ENCODE measurements at places on chromosomes 1 and 21. TPM values are rescaled to one million over a fixed set of nuclear protein-coding genes. Genes with fewer than 3 reads are reported as not detected.

GRCh38 chr1:107394301-107394700, 253.5 kb downstream of the NTNG1 start:
- no peak overlapping the region for H3K27ac ChIP-seq
- DNase-seq, result no peak
- peaks cover 2% of the 10 kb centered on the region for H3K27me3 ChIP-seq
- H3K36me3 ChIP-seq, result no peaks in the 10 kb centered on the region
- H3K4me3 ChIP-seq, result no peak overlapping the region
- no peaks in the 10 kb centered on the region for H3K4me1 ChIP-seq

GRCh38 chr1:90579212-90579802, 137.8 kb downstream of the BARHL2 start:
- peaks cover 5% of the 10 kb centered on the region for H3K27me3 ChIP-seq
- no peak for DNase-seq
- H3K27ac ChIP-seq, result no peak overlapping the region
- H3K4me1 ChIP-seq, result no peaks in the 10 kb centered on the region
- no peak overlapping the region for H3K4me3 ChIP-seq

DNA sequence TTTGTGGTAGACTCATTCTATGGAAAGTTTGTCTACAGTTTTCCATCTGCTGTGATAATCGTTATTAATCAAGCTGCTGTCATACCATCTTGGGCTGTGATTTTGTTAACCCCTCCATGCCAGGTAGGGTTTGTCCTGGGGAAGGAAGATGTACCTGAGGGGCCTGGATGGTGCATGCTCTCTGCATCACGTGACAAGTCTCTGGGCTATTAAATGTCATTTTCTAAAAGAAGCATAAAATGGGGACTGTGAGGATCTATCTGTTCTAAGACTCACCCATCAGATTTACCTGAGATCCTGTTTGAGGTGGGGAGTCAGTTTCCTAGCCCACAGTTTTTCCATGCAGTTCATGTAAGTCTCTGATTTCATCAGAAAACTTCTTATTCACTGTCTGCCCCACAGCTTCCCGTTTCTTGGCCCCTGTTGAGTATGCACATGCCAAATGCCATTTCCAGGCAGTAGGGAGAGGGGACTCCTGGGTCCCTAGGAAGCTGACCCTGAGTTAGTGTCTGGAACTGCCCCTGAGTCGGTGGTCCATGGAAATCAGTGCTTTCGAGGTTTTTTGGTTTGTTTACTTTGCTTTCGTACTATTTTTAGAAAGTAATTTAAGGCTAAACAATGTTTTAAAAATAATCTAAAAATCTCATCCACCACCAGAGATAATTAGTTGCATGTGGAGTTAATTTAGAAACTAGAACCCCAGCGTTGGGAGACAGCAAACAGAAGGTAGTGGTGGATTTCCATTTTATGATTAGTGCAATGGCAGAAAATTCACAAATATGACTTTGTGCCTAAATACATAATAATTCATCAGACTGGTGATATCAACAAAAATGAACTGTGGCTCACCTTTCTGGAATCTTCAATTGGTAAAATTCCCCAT, 46.7 kb downstream of the ZBTB18 start:
- H3K36me3 ChIP-seq, result no peaks in the 10 kb centered on the region
- DNase-seq, result no peak
- peaks cover 7% of the 10 kb centered on the region for H3K4me1 ChIP-seq
- H3K27ac ChIP-seq, result no peak overlapping the region
- no peak overlapping the region for H3K4me3 ChIP-seq
- peaks cover 12% of the 10 kb centered on the region for H3K27me3 ChIP-seq

GRCh38 chr1:247056071-247056470, 22.5 kb downstream of the ZNF670 start:
- peaks cover 7% of the 10 kb centered on the region for H3K4me1 ChIP-seq
- no peaks in the 10 kb centered on the region for H3K27me3 ChIP-seq
- peaks cover 19% of the 10 kb centered on the region for H3K36me3 ChIP-seq
- no peak overlapping the region for H3K4me3 ChIP-seq
- no peak overlapping the region for H3K27ac ChIP-seq

DNA sequence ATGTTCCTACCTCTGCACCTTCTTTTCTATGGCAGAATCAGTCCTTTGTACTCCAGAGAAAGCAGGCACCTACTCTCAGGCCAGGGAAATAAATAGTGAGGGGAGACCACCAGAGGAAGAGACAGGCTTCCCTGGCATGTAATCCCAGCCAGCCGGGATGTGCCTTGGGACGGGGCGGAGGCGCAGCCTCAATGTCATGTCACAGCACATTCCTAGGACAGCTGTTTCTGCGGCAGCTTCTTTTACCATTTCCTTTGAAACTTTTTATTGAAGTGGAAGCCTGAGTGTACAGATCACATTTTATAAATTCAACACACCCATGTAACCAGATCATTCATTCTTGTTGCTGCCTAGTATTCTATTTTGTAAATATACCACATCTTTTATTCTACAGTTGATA, 67.9 kb upstream of the ZNF326 start:
- H3K4me3 ChIP-seq, result no peak overlapping the region
- H3K4me1 ChIP-seq, result peaks cover 7% of the 10 kb centered on the region
- no peak for DNase-seq
- peaks cover 40% of the 10 kb centered on the region for H3K36me3 ChIP-seq
- H3K27me3 ChIP-seq, result no peaks in the 10 kb centered on the region

GRCh38 chr1:205543351-205544301, 39.2 kb downstream of the CDK18 start:
- H3K4me3 ChIP-seq, result no peak overlapping the region
- peaks cover 58% of the 10 kb centered on the region for H3K27me3 ChIP-seq
- H3K27ac ChIP-seq, result no peak overlapping the region

DNA sequence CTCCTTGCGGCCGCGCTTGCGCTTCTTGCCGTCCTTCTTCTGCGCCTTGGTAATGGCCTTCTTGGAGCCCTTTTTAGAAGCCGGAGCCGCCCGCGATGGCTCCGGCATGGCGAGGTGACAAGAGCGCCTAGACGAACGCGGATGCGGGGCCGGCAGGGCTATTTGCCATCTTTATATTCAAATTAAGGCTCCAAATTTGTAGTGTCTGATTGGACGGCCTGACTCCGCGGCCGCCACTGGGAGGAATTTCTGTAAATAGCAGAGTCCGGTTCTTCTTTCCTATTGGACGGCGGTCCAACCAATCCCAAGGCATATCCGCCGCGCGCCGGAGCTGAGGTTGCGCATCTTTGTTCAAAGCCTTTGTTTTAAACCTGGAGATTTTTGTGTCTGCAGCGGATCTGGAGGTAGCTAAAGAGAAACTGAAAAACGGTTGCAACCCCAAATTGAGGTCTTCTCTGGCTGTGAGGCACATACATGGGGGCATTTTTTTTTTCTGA, 22.6 kb upstream of the RNF187 start:
- peak overlapping the region; percentile 93 for H3K27ac ChIP-seq
- H3K4me3 ChIP-seq, result peak overlapping the region; percentile 95
- peaks cover 10% of the 10 kb centered on the region for H3K27me3 ChIP-seq
- peak; percentile 96 for DNase-seq

DNA sequence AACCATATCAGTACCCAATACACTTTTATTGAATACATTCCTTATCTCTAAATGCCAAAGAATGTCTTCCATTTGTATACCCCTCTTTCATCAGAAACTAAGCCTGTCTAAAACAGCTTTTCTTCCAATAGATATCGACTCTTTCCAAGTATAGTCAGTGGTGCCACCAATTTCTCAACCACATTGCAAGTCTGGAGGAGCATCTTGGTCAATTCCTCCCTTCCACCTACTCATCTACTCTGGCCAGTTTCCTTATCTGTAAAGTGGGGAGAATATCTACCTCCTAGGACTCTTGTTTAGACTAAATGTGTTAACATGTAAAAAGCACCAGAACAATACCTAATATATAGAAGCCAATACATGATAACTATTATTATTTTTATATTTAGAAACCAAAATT, 28.5 kb upstream of the FGGY start:
- no peak overlapping the region for H3K4me3 ChIP-seq
- peaks cover 20% of the 10 kb centered on the region for H3K27me3 ChIP-seq
- H3K36me3 ChIP-seq, result no peaks in the 10 kb centered on the region

- H3K36me3 ChIP-seq, result peaks cover 7% of the 10 kb centered on the region
- H3K4me3 ChIP-seq, result peak overlapping the region; percentile 45
- H3K27ac ChIP-seq, result peak overlapping the region; percentile 93
Measured at GRCh38 chr1:8602471-8603219, 214.8 kb downstream of the RERE start.

DNA sequence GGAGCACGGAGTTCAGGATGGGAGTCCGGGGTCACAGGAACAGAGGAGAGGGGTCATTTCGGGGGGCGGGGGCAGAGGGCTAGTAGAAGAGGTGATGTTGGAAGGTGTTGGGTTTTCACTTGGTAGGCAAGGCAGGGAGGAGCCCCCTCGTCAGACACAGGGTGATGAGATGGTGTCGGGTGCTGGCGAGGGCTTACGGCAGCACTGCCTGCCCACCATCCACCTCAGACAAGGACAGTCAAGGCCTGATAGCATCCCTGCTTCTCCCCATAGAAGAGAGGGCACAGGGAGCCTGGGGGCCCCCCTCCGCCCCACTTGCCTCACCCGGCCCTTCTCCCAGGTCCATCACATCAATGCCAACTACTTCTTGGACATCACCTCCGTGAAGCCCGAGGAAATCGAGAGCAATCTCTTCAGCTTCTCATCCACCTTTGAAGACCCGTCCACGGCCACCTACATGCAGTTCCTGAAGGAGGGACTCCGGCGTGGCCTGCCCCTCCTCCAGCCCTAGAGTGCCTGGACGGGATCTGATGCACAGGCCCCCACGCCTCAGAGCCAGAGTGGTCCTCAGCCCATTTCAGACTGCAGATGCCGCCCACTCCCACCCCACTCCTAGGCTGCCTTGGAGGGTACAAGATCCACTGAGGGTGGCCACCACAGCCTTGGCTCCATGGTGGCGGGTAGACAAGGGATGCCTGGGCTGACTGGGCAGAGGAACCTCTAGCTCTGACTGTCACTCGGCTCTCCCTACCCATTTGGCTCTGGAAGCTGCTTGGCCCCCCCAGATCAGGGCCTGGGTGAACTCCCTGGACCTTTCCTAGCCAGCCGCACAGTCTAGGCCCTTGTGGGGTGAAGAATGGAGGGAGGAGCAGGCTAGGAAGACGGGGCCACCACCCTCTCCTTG, 4.3 kb upstream of the MTFR1L start:
- H3K4me1 ChIP-seq, result peaks cover 31% of the 10 kb centered on the region
- no peak overlapping the region for H3K4me3 ChIP-seq
- H3K27me3 ChIP-seq, result no peaks in the 10 kb centered on the region

- DNase-seq, result no peak
- H3K4me1 ChIP-seq, result no peaks in the 10 kb centered on the region
- no peak overlapping the region for H3K27ac ChIP-seq
- no peaks in the 10 kb centered on the region for H3K36me3 ChIP-seq
Measured at GRCh38 chr1:40926441-40926840, 53.1 kb upstream of the CTPS1 start.

DNA sequence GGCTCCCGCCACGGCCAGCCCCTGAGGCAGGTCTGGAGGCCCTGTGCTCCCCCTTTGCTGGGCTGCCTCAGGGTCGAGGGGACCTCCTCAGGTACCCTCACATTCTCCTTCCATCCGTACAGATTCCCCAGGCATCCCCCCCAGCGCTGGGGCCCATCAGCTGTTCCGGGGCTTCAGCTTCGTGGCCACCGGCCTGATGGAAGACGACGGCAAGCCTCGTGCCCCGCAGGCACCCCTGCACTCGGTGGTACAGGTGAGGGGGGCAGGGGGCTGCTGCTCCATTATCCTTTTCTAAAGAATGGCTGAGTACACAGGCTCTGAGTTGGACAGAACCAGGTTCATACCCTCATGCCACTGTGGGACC, 29.1 kb downstream of the RPS6KA1 start:
- peaks cover 55% of the 10 kb centered on the region for H3K36me3 ChIP-seq
- H3K27ac ChIP-seq, result no peak overlapping the region
- H3K4me3 ChIP-seq, result no peak overlapping the region
- no peaks in the 10 kb centered on the region for H3K27me3 ChIP-seq
- DNase-seq, result no peak
- H3K4me1 ChIP-seq, result peaks cover 10% of the 10 kb centered on the region

DNA sequence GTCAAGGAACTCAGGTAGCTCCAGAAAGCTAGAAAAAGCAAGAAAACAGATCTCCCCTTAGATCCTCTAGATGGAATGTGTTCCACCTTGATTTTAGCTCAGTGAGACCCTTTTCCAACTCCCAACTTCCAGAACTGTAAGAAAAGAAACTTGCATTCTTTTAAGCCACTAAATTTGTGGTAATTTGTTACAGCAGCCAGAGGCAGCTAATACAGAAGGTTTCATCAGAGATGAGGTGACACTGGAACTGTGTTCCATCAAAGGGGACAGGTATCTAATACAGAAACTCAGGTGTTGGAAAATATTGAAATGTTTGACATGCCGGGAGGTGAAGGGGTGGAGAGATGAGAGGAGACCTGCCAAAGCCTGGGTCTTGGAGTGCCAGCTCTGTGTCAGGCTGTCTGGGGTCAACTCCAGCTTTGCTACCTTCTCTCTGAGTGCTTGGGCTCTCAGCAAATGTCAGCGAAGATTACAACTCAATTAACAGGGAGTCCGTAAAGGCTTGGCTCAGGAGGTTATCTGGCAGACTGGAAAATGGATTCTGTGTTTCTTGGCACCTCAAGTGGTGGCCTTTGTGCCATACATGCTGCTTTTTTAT, 71.3 kb downstream of the PLPP3 start:
- H3K4me3 ChIP-seq, result no peak overlapping the region
- H3K27ac ChIP-seq, result no peak overlapping the region

GRCh38 chr1:109508001-109508872, 1.3 kb downstream of the AMIGO1 start:
- peaks cover 68% of the 10 kb centered on the region for H3K4me1 ChIP-seq
- H3K4me3 ChIP-seq, result peak overlapping the region; percentile 84
- peaks cover 50% of the 10 kb centered on the region for H3K36me3 ChIP-seq
- H3K27ac ChIP-seq, result peak overlapping the region; percentile 69
- H3K27me3 ChIP-seq, result peaks cover 5% of the 10 kb centered on the region
- no peak for DNase-seq

DNA sequence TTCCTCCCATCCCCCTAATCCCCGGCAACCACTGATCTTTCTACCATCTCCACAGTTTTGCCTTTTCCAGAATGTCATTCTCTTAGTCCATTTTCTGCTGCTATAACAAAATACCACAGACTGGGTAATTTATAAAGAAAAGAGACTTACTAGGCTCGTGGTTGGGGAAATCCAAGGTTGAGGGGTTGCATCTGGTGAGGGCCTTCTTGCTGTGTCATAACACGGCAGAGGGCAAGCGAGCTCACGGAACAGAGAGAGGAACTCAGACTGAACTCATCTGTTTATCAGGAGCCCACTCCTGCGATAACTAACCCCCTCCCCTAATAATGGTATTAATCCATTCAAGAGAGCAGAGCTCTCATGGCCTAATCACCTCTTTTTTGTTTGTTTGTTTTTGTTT, 52.0 kb downstream of the RUNX3 start:
- H3K36me3 ChIP-seq, result no peaks in the 10 kb centered on the region
- peaks cover 39% of the 10 kb centered on the region for H3K27me3 ChIP-seq
- no peak overlapping the region for H3K27ac ChIP-seq
- H3K4me3 ChIP-seq, result no peak overlapping the region

- no peak overlapping the region for H3K4me3 ChIP-seq
- no peak for DNase-seq
Measured at GRCh38 chr1:9338397-9339246, 45.9 kb downstream of the SPSB1 start.

- no peaks in the 10 kb centered on the region for H3K27me3 ChIP-seq
- no peak for DNase-seq
- no peaks in the 10 kb centered on the region for H3K4me1 ChIP-seq
- no peak overlapping the region for H3K4me3 ChIP-seq
Measured at GRCh38 chr1:75373542-75374159, 237.3 kb downstream of the SLC44A5 start.

The CR2 gene
- not detected for total RNA-seq

The ANKRD35 gene
- total RNA-seq, result 0.40 TPM

The KCNE2 gene
- not detected for total RNA-seq

The SPRR1A gene
- not detected for total RNA-seq

The ATP6V1G3 gene
- not detected for total RNA-seq

The THEMIS2 gene
- total RNA-seq, result 31.1 TPM

The CLDN8 gene
- total RNA-seq, result not detected

Data from activated CD4-positive, alpha-beta T cell treated with anti-CD3 and anti-CD28 coated beads, Interleukin-2, amount 10 ng/mL, durations not matched to agents 7 days and 5 days (primary cell).